NCI-H1436 treated with DMSO at 0.1 percent for 48 hours (cell line): ENCODE measurements at places on chromosomes 1 and 21.

- DNase-seq: no peak
These were observed 97.5 kb downstream of the PDE9A start for GRCh38 chr21:42750737-42751530.

DNA sequence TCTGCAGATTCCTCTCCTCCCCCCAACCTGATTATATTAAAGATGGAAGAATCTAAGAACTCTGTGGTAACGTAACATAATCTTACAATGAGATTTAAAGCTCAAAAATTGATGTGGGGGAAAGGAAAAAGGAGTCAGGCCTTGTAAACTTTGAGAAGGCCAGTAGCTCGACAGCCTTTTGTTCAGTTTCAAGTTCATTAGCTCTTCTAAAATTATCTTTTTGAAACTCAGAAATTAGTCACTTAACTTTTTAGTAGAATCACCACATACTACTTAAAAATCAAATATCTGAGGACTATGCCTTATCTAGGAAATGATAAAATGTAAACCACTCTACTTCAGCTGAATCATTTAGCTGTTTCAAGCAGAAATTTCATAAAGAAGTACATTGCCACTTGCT is 996.2 kb downstream of the AMY1C start:
- no peak for DNase-seq

DNA sequence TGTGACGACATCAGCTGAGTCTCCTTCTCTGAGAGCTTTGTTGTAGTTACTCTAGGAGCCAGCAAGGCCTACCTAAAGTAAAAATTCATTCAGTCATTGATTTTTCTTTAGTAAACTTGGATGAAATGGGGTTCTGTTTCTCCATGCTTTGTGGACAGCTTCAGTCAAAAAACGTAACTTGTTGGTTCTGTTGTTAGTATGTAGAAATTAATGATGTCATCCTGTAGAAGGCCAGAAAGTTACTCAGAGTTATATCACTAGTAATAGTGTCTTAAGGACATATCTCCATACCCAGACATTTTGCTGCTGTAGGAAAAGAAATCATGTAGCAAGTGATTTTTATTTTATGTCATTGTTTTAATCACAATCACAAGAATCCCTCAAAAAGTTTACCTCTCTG is 43.0 kb downstream of the KDM1A start:
- DNase-seq: no peak

DNA sequence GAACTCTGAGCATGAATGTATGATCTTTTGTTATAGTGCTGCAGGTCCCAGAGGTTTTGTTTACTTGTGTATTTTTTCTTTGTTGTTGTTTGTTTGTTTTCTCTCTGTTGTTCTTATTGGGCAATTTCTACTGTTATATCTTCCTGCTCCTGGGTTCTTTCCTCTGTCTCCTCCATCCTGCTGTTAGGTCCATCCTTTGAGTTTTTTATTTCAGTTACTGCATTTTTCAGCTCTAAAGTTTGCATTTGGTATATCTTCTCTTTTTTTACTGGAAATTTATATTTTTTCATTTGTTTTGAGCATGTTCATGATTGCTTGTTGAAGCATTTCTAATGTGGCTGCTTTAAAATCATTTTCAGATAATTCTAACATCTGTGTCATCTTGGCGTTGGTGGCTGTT is 9.9 kb downstream of the TRPM2 start:
- no peak for DNase-seq

- no peak for DNase-seq
These were observed 29.3 kb upstream of the TRIM33 start for GRCh38 chr1:114540272-114540671.

DNA sequence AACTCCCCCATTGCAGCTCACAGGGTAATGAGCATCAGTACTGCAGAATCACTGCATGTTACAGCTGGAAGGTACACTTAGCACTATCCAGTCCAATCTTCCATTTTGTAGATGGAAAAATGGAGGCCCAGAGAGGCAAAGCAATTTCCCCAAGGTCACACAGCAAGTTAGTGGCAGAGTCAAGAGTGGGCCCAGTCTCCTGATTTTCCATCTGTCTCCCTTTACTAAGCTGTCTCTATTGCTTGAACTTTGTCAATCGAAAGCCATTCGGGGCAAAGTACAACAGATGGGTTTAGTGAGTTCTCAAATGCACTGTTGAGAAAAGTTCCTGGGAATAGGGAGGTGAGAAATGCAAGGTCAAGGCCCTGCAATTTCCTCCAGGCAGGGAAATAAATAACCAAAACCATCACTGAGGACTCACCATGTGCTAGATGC is 50.4 kb upstream of the IFFO2 start:
- no peak for DNase-seq

DNA sequence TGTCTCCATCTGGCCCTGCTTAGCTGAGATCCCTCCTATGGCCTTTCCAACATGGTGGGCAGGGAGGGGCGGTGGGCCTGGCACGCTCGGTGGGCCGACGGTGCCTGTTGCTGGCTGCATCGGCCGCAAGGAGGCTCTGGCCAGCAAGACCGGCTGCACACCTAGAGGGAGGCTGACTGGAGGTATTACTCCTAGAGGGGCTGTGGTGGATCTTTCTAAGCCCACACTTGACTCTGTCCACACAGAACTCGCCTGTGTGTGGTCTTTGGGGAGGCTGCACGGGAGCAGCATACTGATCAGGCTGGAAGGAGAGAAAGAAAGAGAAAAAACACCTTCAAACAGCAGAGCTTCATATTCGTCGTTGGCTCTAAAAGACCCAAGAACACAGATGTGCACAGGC is 41.7 kb upstream of the ZC3H12A start:
- no peak for DNase-seq

DNA sequence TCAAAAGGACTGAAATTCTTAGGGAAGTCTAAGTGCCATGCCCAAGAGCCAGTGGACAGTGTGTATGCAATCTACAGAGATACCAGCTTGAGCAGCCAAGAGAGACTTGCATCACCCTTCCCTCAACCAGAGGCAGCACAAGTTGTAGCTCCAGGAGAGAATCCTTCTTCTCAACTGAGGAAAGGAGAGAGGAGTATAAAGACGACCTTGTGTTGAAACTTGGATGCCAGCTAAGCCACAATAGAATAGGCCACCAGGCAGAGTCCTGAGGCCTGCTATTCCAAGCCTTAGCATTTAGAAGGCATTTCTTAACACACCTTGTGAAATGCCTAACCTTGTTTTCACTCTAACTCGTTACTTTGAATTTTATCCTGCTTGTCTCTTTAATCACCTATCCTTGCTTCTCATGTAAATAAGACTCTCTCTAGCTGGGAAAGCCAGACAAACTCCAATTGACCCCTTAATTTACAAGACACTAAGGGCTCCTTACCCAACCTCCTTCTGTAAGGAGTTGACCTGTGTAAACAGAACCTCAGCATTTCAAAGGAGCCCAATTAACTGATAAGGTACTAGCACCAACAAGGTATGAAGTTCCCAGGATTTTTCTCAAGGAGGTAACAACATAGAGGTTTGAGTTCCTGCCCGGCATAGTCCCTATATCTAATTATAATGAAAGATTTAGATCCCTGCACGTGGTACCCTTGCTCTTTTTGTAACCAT is 738.8 kb downstream of the AMY1C start:
- no peak for DNase-seq

GRCh38 chr1:226631229-226632000 is 82.9 kb downstream of the STUM start:
- no peak for DNase-seq
